Stimulated activated CD4-positive, alpha-beta T cell treated with anti-CD3 and anti-CD28 coated beads, Interleukin-15, amount 100 ng/mL, for 24 hours (primary cell): ENCODE measurements at places on chromosomes 7 and 10.

- no peak for DNase-seq
These were observed 75.0 kb downstream of the NKX6-2 start for GRCh38 chr10:132710746-132711612.

GRCh38 chr10:126131341-126131740 lies 235.0 kb downstream of the FANK1 start:
- DNase-seq: no peak

DNA sequence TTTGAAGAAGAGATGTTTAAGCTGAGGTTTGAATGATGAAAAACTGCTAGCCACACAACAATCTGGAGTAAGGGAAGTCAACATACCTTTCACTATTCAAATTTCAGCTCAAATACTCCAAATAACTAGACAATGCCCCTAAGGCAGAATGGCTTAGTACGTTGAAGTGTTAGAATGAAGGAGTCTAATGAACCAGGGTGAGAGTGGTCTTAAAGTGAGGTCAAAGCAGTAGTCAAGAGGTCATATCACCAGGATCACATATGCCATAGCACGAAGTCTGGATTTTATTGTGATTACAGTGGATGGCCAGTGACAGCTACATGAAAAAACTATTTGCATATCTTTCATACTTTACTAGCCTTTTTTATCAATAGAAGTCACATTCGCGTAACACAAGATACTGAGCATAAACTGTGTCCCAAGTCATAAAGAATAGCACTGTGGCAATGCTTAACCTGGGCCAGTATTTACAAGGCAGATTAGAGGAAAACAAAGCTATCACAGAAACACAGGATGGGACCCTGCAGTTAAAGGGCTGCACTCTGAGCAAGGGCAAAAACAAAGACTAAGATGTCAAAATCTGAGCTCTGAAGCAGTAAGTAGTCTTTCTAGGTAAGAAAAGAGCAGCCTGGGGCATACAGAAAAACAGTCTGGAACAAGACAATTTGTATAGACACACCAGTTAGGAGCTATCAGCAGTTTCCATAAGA lies 61.5 kb downstream of the HYCC1 start:
- DNase-seq: no peak

DNA sequence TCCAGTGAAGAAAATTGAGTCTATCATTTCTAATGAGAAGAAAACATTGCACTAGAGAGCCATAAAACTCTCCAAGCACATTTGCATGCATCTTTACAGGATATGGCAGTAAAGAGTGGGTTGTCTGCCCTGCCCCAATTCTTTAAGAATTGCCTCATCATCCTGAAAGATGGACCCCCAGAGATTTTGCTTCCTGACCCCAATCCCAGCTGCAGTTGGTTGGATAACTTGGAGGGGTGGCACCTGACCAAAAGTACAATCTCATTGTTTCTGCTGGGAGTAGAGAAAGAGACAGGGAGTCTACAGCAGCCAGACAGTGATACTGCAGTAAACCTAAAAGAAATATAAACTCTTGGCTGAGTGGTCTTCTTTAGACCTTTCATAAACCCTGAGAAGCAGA lies 49.1 kb upstream of the ADCY1 start:
- DNase-seq: no peak
